ENCODE measurements at places on chromosomes 3 and 15.

DNA sequence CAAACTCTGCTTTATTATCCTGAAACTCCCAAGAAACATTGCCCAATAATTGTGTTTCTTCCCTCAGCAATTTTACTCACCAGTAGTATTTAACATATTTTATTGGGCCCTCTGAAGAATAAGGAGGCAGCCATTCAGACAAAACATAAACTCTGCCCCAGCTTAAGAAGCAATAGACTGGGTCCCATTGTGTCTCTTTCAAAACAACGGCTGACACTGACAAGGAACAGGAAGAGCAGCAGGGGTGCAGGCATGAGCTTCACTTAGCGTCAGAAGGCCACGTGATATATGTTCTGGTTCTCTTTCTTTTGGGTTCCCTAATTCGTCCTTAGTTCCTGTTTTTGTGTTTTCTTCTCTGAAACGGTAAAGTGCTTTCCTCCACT lies 242.3 kb downstream of the FHIT start:
- no peak for DNase-seq

DNA sequence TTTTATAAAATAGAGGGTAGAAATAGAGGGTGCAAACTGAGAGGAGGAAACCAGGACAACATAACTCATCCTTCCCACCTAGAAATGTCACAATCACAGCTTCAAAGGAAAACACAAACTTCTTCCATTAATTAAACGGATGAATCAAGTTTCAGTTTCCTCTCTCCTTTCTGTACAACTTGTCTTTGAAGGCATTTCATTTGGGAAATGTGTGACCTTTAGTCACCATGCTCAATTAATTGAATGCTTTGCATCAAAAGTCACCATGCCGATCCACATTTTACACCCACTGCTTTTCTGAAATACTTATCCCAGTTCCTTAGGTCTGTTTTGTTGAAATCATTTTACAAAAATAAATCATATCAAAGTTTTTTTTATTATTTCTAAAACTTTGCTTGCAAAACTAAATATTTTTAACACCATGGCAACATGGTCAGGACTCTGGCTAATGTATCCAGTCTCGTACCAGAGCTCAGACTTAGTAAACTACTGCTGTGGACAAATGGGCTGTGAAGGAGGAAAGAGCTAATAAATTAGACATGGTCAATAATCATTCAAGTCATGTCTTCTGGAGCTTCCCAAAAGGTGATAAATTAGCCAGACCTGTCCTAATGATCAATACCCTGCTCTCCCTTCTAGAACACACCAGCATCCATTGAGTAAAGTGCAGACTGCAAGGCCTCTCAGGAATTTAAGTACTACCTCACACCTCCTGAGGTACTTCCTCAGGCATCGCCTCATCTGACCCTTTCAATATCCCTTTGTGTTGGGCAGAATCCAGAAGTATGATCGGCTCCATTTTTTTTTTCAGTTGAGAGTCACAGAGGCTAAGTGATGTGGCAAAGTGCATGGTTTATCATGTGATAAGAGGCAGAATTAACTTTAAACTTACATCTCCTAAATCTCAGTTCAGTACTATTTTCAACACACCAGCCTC lies 161.3 kb downstream of the GREM1 start:
- DNase-seq, result no peak

GRCh38 chr3:58924578-58924977 lies 125.2 kb downstream of the CFAP20DC start:
- DNase-seq, result no peak

DNA sequence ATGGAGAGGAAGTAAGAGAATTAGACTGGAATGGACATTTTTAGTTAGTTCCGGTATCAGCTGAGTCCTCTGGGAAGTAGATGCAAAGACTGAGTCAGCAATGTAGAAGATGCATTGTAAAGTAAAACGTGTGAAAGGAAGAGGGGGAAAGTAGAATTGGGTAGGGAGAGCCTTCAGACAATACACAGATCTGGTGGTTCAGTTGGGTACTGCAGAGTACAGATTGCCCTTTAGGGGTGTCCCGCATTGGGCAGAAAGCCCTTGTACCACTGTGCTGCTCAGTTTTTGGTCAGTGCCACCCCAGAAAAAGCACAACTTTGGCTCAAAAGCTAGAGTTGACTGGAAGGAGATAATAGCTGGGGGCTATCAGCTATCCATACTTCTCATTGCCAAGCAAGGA lies 247.4 kb downstream of the KBTBD8 start:
- DNase-seq, result no peak

- DNase-seq, result no peak
Observed at GRCh38 chr3:134804508-134805480, 9.7 kb downstream of the EPHB1 start.

GRCh38 chr3:184359610-184360009 lies 1.8 kb downstream of the CLCN2 start:
- DNase-seq, result no peak

GRCh38 chr3:89314454-89315098 lies 207.2 kb downstream of the EPHA3 start:
- DNase-seq, result no peak

GRCh38 chr3:171251835-171252234 lies 208.4 kb downstream of the TNIK start:
- DNase-seq, result peak; percentile 27

GRCh38 chr3:127590282-127590592 lies 296 bp downstream of the TPRA1 start:
- peak; percentile 40 for DNase-seq

DNA sequence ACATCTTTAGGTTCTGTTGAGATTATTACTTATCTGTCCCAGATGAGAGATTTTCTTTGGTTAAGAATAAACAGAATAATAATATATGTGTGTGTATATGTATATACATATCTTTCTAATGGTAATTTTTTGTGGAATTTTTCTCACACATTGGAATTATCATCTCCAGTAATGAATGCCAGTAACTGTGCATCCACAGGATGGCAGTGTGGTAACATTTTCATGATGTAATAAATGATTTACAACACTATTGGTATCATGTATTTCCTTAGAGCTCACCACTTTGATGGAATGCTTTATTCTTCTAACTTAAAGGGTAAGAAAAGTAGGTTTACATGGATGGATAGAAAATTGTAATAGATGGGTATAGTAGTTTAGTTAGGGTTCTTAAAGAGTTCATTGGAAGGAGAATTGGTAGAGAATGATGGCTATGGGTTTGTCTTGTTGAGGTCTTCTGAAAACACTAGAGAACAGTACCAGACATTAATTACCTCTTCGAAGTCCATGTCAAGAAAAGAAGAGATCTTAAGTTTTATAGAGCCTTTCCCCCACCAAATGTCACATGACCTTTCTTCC lies 78.1 kb downstream of the STT3B start:
- DNase-seq, result no peak

- DNase-seq, result no peak
Observed at GRCh38 chr3:70806556-70806955, 494.1 kb upstream of the MDFIC2 start.

- no peak for DNase-seq
Observed at GRCh38 chr3:172213904-172214303, 174.5 kb downstream of the FNDC3B start.

DNA sequence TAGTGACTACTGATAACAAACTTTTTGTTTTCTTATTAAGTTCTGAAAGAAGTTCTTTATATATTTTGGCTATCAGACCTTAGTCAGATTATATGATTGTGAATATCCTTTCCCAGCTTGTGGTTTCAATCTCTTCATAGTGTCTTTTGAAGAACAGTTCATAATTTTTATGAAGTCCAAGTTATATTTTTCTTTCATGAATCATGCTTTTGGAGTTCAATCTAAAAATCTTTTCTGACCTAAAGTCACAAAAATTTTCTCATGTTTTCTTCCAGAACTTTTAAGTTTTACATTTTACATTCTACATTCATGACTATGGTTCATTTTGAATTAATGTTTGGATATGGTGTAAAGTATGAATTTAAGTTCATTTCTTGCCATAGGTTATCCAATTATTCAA lies 34.2 kb upstream of the OCA2 start:
- no peak for DNase-seq

GRCh38 chr15:82540984-82541431 lies 751 bp upstream of the RPS17 start:
- DNase-seq, result no peak

DNA sequence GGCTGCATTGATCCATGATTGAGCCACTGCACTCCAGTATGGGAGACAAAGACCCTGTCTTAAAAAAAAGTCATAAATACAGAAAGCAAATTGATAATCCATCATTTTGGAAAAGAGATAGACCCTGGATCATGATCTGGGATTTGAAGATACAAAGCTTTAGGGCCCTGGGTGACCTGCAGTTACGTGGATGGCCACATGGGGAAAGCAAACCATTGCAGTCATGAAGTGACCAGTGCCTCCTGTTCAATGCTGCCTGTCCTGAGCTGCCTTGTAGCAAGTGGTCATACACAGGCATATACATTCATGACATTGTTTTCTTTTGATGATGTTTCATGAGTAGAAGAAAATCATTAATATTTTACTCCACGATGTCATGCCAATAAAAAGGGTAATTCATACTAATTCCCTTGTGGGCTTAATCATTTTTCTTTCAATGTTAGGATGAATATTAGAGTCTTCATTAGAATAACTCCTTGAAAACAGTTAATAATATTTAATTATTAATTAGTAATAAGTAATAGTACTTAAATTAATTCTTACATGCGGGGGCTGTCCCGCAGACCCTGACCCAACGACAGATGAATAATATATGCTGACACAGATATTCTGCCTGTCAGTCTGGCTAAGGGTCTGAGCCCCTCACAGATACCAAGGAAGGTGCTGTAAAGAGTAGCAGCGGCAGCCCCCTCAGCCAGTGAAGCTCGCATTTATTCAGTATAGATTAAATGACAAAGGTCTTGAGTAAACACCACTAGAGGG lies 109.0 kb upstream of the UNC13C start:
- DNase-seq, result no peak

DNA sequence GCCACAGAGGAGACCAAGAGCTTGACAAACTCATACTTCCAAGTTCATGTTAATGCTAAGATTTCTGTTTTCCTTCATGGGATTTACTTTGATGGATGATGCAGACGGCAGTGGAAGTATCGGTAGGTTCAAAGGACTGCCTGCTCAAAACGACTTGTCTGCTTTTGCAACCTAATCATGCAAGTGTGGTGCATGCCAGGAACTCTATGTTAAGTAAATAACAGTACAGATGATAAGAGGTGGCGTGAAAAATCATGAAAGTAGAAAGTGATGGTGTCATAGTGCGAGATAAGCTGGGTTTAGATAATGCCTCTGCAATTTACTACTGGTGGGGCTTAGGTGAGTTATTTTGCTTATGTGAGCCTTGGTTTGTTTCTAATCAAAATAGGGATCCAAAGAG lies 14.7 kb upstream of the LMCD1 start:
- no peak for DNase-seq

Measured in activated naive CD4-positive, alpha-beta T cell treated with Interleukin-2 at 50 U/mL for 16 hours (primary cell).